Thyroid gland (tissue), 4 donors: ENCODE measurements at places on chromosomes 13 and 19. TPM values are rescaled to one million over a fixed set of nuclear protein-coding genes. Genes with fewer than 3 reads are reported as not detected.

The ZNF667 gene
- 21.3 TPM for total RNA-seq

The ZNF837 gene
- total RNA-seq = 16.4 TPM

- H3K4me1 ChIP-seq = peaks cover 9% of the 10 kb centered on the region
- DNase-seq = peak; percentile 74
- no peak overlapping the region for H3K27ac ChIP-seq
- H3K27me3 ChIP-seq = no peaks in the 10 kb centered on the region
- no peak overlapping the region for H3K4me3 ChIP-seq
Measured at GRCh38 chr13:27663947-27664346, 42.3 kb downstream of the POLR1D start.

- H3K36me3 ChIP-seq = no peaks in the 10 kb centered on the region
- H3K27me3 ChIP-seq = no peaks in the 10 kb centered on the region
- no peak overlapping the region for H3K27ac ChIP-seq
- no peaks in the 10 kb centered on the region for H3K4me1 ChIP-seq
- H3K4me3 ChIP-seq = no peak overlapping the region
Measured at GRCh38 chr13:18959996-18960395, 221.6 kb downstream of the TUBA3C start.

- no peak overlapping the region for H3K4me3 ChIP-seq
- no peaks in the 10 kb centered on the region for H3K27me3 ChIP-seq
- H3K4me1 ChIP-seq = no peaks in the 10 kb centered on the region
- H3K36me3 ChIP-seq = no peaks in the 10 kb centered on the region
- no peak overlapping the region for H3K27ac ChIP-seq
Measured at GRCh38 chr13:57491318-57491717, 140.2 kb upstream of the PCDH17 start.

DNA sequence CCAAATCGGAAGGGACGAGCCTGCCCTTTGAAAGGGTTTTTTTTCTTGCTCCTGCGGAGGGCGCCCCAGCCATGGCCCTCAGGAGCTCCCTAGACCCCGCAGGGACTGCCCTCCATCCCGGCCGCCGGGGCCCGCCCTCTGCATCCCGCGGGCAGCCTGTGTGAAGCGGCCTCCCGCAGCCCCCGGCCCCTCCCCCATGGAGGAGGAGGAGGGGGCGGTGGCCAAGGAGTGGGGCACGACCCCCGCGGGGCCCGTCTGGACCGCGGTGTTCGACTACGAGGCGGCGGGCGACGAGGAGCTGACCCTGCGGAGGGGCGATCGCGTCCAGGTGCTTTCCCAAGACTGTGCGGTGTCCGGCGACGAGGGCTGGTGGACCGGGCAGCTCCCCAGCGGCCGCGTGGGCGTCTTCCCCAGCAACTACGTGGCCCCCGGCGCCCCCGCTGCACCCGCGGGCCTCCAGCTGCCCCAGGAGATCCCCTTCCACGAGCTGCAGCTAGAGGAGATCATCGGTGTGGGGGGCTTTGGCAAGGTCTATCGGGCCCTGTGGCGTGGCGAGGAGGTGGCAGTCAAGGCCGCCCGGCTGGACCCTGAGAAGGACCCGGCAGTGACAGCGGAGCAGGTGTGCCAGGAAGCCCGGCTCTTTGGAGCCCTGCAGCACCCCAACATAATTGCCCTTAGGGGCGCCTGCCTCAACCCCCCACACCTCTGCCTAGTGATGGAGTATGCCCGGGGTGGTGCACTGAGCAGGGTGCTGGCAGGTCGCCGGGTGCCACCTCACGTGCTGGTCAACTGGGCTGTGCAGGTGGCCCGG is 815 bp downstream of the MAP3K10 start:
- H3K36me3 ChIP-seq = no peaks in the 10 kb centered on the region
- DNase-seq = peak; percentile 29
- H3K4me3 ChIP-seq = peak overlapping the region; percentile 32
- no peak overlapping the region for H3K27ac ChIP-seq
- no peaks in the 10 kb centered on the region for H3K27me3 ChIP-seq

GRCh38 chr13:30192320-30193093 is 114.8 kb downstream of the KATNAL1 start:
- no peak overlapping the region for H3K27ac ChIP-seq
- DNase-seq = peak; percentile 47
- no peak overlapping the region for H3K4me3 ChIP-seq
- H3K27me3 ChIP-seq = no peaks in the 10 kb centered on the region
- no peaks in the 10 kb centered on the region for H3K36me3 ChIP-seq
- peaks cover 4% of the 10 kb centered on the region for H3K4me1 ChIP-seq

The LILRA1 gene
- not detected for total RNA-seq

DNA sequence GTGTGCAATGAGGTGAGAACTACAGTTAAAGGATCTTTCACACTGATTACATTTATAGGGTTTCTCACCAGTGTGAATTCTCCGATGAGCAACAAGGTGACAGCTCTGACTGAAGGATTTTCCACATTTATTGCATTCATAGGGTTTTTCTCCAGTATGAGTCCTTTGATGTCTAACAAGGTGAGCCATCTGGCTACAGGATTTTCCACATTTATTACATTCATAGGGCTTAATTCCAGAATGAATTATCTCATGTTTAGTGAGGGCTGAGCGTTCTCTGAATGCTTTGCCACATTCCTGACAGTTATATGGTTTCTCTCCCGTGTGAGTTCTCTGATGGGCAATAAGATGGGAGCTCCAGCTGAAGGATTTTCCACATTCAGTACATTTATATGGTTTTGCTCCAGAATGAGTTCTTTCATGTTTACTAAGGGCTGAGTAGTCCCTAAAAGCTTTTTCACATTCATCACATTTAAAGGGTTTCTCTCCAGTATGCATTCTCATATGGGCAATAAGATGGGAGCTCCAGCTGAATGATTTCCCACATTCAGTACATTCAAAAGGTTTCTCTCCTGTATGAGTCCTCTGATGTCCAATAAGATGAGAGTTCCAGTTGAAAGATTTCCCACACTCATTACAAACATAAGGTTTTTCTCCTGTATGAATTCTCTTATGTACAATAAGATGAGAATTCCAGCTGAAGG is 4.4 kb upstream of the C19orf18 start:
- H3K27ac ChIP-seq = no peak overlapping the region
- H3K4me1 ChIP-seq = no peaks in the 10 kb centered on the region
- no peak for DNase-seq
- no peak overlapping the region for H3K4me3 ChIP-seq

DNA sequence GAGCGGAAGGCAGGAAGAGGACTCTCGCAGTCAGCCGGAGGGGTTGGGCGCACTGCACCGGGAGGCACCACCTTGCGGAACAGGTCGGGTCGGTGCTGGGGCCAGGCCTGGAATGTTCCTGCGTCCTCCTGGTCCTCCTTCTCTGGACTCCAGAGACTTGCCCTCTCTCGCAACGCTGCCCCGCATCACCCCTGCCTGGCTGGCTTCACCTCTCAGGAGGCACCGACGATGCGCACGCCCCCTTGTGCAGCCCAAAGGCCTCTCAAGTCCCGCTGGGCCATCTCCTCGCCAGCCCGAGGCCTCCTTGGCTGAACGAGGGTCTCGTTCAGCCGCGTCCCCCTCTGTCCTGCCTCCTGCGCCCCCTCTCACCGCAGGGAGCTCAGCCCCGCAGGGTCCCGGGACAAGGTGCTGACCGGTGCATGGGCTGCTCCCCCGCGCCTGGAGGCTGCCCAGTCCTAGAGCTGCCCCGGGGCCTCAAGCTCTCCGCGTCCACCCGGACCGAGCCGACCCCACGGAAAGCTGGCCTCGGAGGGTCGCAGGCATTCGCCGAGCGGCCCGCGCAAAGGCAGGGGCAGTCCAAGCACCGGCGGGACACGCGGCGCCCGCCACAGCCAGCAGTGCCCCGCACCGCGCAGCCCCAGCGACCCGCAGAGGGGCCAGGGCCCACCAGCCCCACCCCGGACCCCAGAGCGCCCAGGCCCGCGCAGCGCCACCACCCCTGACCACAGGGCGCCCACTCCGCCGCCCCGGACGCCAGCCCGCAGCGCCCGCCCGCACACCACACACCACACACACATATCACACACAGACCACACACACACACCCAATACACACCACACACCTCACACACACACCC is 133.8 kb downstream of the CRYL1 start:
- DNase-seq = no peak
- peaks cover 11% of the 10 kb centered on the region for H3K4me1 ChIP-seq

DNA sequence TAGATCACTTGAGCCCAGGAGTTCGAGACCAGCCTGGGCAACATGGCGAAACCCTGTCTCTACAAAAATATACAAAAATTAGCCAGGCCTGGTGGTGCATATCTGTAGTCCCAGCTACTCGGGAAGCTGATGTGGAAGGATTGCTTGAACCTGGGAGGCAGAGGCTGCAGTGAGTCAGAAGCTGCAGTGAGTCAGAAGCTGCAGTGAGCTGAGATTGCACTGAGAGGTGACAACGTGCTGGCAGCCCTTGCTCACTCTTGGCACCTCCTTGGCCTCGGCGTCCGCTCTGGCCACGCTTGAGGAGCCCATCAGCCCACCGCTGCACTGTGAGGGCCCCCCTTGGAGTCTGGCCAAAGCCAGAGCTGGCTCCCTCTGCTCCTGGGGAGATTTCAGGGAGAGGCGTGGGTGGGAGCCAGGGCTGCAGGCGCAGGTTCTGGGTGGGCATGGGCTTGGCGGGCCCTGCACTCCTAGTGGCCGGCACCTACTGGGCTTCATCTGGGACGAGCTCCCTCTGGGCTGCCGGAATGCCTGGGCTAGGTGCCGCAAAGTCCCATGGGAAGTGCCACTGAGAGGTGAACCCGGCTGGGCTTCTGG is 39.5 kb upstream of the RPL21 start:
- H3K36me3 ChIP-seq = no peaks in the 10 kb centered on the region
- H3K27ac ChIP-seq = no peak overlapping the region
- no peak overlapping the region for H3K4me3 ChIP-seq
- no peaks in the 10 kb centered on the region for H3K4me1 ChIP-seq
- DNase-seq = no peak
- H3K27me3 ChIP-seq = no peaks in the 10 kb centered on the region

- no peak for DNase-seq
- no peak overlapping the region for H3K27ac ChIP-seq
- H3K36me3 ChIP-seq = no peaks in the 10 kb centered on the region
- H3K4me3 ChIP-seq = no peak overlapping the region
- H3K4me1 ChIP-seq = peaks cover 8% of the 10 kb centered on the region
Measured at GRCh38 chr19:54096617-54097106, 3.9 kb downstream of the OSCAR start.

- H3K36me3 ChIP-seq = no peaks in the 10 kb centered on the region
- H3K27ac ChIP-seq = no peak overlapping the region
- DNase-seq = no peak
Measured at GRCh38 chr13:67036699-67037457, 193.3 kb downstream of the PCDH9 start.

- peaks cover 15% of the 10 kb centered on the region for H3K4me1 ChIP-seq
- H3K4me3 ChIP-seq = no peak within 1 kb of the TSS
- peak; percentile 82 for DNase-seq
- H3K27ac ChIP-seq = no peak within 1 kb of the TSS
- H3K36me3 ChIP-seq = no peaks in the 10 kb centered on the region
Measured at GRCh38 chr19:45160870-45161737, at the start of gene NKPD1. Gene NKPD1, minus strand, starts transcription at chr19:45160982. Its CDS starts 832 bp downstream, at chr19:45160150.

The VSTM2B gene
- total RNA-seq = not detected

The WDR88 gene
- not detected for total RNA-seq

- DNase-seq = no peak
- no peak overlapping the region for H3K27ac ChIP-seq
- H3K4me3 ChIP-seq = no peak overlapping the region
- H3K4me1 ChIP-seq = no peaks in the 10 kb centered on the region
- no peaks in the 10 kb centered on the region for H3K27me3 ChIP-seq
Measured at GRCh38 chr13:28047757-28048388, 52.5 kb downstream of the FLT3 start.

The VSTM1 gene
- not detected for total RNA-seq

The F10 gene
- total RNA-seq = 4.0 TPM

GRCh38 chr13:63367522-63368198 is 1952.0 kb upstream of the PCDH20 start:
- DNase-seq = no peak
- no peaks in the 10 kb centered on the region for H3K36me3 ChIP-seq
- H3K4me1 ChIP-seq = no peaks in the 10 kb centered on the region

GRCh38 chr13:87129602-87130300 is 541.4 kb upstream of the SLITRK5 start:
- H3K36me3 ChIP-seq = no peaks in the 10 kb centered on the region
- no peak overlapping the region for H3K27ac ChIP-seq
- no peaks in the 10 kb centered on the region for H3K27me3 ChIP-seq
- H3K4me1 ChIP-seq = no peaks in the 10 kb centered on the region
- H3K4me3 ChIP-seq = no peak overlapping the region

DNA sequence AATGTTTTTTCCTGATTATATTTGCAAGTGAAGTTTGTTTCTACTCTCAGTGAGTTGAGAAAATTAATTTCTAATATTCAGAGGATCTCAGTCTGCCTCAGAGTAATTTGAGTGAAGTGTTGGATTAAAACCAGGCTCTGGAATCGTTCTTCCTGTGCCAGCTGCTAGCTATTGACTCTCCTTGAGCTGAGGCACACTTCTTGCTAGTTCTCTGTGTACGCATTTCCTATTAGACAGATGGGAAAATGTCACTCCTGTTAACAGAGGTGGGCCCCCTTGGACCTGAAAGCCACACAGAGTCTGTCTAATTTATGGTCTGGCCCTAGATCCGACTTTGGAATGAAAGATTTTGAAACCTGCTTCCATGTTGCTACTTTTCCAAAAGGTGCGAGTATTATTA is 107.6 kb upstream of the RNF113B start:
- no peak overlapping the region for H3K4me3 ChIP-seq
- no peaks in the 10 kb centered on the region for H3K27me3 ChIP-seq
- H3K36me3 ChIP-seq = no peaks in the 10 kb centered on the region
- peaks cover 24% of the 10 kb centered on the region for H3K4me1 ChIP-seq
- DNase-seq = no peak

DNA sequence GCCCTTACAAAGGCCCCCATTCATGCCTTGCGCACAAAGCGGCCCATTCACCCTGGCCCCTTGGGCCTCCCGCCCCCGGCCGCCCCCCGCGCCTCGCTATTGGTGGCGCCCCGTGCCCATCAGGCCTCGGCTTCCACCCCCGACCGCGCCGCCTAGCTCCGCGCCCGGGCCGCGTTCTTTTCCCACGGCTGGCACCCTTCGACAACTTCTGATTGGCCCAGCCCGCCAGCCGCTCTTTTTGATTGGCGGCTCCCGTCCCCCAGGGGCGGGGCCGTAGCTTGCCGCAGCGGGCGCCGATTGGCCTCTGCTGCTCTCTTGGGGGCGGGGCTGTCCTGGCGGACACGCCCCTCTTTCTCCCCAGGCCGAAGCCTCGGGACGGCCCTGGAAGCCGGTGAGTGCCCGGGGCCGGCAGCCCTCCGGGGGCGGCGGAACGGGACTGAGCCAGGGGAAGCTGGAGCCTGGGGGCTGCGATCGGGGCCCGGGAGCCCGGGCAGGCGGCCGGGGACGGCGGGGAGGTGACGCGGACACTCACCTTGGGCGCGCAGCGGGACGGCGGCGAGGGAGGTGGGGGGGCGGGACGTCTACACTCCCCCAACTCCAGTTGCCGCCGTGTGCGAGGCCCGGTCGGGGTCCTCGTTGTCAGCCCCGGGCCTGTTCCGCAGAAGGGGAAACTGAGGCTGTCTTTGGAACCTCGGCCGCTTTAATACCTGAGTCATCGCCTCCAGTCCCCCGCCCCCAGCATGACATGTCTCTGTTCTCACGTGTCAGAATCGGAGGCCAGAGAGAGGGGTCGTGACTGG is at the start of gene MYH14:
TSS of gene MYH14 (plus strand) at position 342 of the 800 bp plus-strand sequence. CDS start 6,744 bp downstream, outside the sequence.
- H3K4me1 ChIP-seq = peaks cover 22% of the 10 kb centered on the region
- DNase-seq = peak; percentile 98
- peak within 1 kb of the TSS; percentile 59 for H3K4me3 ChIP-seq
- no peaks in the 10 kb centered on the region for H3K27me3 ChIP-seq
- peak within 1 kb of the TSS; percentile 74 for H3K27ac ChIP-seq

The FUT6 gene
- not detected for total RNA-seq

GRCh38 chr19:8158411-8159074 is 9.2 kb upstream of the FBN3 start:
- H3K4me3 ChIP-seq = no peak overlapping the region
- peak; percentile 60 for DNase-seq
- peaks cover 7% of the 10 kb centered on the region for H3K4me1 ChIP-seq
- H3K27me3 ChIP-seq = no peaks in the 10 kb centered on the region
- no peaks in the 10 kb centered on the region for H3K36me3 ChIP-seq
- H3K27ac ChIP-seq = no peak overlapping the region
